A549 treated with CORT108297 at 1 μM for 4 hours (cell line): ENCODE measurements at places on chromosomes 12 and 14. TPM values are rescaled to one million over a fixed set of nuclear protein-coding genes. Genes with fewer than 3 reads are reported as not detected.

Gene DNAJC22
- total RNA-seq = 18.1 to 23.3 TPM (median 19.4 TPM) in 5 replicates

Gene TAS2R9
- total RNA-seq = not detected in 5 replicates

Gene CCDC91
- 18.0 to 25.4 TPM (median 22.6 TPM) in 5 replicates for total RNA-seq

Gene CLEC7A
- total RNA-seq = not detected in 5 replicates

Gene GPRC5A
- total RNA-seq = 308 to 507 TPM (median 449 TPM) in 5 replicates

Gene VTI1B
- 75.5 to 97.4 TPM (median 90.6 TPM) in 5 replicates for total RNA-seq

Gene IFNG
- total RNA-seq = not detected in 5 replicates

Gene KRT77
- not detected in 5 replicates for total RNA-seq

Gene RIMBP2
- 0.08 to 0.09 TPM in 2 of 5 replicates, not detected in the others for total RNA-seq

Gene TMTC2
- 0.91 to 1.2 TPM (median 1.0 TPM) in 5 replicates for total RNA-seq

Gene C1R
- 24.9 to 42.1 TPM (median 27.9 TPM) in 5 replicates for total RNA-seq

Gene POLR3B
- total RNA-seq = 5.0 to 5.9 TPM (median 5.2 TPM) in 5 replicates

Gene NYNRIN
- total RNA-seq = 0.15 to 0.25 TPM (median 0.21 TPM) in 5 replicates

Gene IKZF4
- 1.9 to 3.6 TPM (median 2.2 TPM) in 5 replicates for total RNA-seq
